ENCODE measurements at places on chromosomes 3 and 15.

DNA sequence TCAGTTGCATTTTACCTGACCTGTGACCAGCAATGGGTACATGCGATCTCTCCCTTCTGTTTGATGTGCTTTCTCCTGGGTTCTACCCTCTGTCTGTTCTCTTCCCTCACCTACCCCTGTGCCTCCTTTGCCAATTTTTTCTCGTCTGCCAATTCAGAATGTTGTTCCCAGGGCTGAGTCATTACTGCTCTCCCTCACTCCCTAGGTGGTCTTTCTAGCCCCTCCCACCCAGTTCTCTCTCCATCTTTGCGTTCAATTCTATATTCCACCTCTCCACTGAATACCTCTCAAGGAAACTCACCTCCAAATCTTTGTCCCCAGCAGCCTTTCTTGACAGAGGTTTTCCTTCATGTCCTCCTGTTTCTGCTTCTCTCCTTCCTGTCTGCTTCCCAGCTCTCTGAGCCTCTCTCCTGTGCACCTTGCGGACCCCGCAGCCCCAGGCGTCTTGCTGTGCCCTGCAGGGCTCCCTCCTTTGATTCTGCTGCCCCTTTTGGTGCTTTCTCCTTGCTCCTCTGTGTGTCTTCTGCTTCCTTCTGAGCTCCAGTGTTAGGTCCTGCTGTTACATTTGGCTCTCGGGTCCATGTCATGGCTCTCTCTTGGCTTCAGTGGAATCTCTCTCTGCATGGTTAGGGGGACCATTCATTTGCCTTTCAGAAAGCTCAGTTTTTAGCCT lies 398.2 kb upstream of the TPM1 start:
- DNase-seq, result no peak

DNA sequence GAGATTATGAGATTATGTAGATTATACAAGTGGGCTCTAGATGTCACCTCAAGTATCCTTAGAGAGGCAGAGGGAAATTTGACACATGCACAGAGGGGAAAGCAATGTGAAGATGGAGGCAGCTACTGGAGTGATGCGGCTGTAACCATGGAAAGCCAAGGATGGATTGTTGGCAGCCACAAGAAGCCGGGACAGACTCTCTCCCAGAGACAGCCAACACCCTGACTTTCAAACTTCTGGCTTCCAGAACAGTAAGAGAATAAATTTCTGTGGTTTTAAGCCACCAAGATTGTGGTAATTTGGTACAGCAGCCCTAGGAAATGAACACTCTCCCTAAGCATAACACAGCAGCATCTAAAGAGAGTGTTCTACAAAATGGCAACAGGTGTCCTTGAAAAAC lies 34.4 kb upstream of the PRICKLE2 start:
- DNase-seq, result no peak

- no peak for DNase-seq
Observed at GRCh38 chr3:125379483-125379882, 4.4 kb upstream of the ZNF148 start.

DNA sequence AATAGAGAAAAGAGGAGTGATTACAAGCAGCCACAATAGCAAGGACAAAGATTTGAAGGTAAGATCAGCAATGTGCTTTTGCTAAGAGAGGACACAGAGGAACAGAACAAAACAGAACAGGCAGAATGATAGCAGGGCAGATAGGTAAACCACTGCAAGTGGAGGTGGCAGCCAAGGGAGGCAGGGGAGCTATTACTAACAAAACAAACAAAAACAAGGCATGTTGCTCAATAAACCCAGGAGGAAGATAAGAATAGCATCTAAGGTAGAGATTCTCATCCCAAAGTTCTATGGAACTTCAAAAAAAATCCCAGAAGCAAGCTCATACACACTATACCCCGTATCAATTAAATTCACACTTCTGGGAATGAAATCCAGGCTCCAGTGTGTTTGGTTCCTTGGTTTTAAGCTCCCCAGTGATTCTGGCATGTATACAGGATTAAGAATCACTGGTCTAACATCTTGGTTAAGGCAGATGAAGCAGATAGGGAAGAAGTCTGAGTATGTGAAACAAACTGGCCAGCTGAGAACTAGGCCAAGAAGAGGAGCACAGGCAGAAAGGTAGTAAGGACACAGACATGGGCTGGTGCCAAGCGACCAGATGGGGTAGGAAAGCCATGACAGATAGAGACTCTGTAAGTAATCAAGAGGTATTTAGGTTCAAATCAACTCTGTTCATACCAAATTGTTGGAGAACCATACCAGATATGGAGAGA lies 189.2 kb downstream of the DTWD1 start:
- peak; percentile 23 for DNase-seq

- DNase-seq, result no peak
Observed at GRCh38 chr3:168968609-168969008, 694.9 kb downstream of the MECOM start.

DNA sequence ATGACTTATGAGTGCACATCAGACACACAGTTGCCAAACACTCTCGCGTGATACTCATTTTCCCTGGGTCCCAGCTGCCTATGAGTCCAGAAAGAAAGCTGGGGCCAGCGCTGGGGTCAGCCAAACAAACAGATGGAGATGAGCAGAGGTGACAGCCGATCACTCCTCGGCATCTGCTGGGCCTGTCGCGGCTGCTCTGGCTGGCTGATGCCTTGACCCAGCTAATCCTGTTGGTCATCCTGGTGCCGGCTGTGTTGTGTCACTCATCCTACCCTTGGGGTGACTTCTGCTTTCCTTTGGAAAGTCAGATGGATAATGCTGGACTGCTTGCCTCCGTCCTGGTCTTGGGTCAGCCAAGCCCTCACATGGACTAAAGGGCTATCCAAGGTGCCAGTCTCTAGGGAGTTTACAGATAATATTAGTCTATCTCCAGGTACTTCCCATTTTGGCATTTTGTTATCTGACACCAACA lies 105.3 kb upstream of the PDZRN3 start:
- no peak for DNase-seq

DNA sequence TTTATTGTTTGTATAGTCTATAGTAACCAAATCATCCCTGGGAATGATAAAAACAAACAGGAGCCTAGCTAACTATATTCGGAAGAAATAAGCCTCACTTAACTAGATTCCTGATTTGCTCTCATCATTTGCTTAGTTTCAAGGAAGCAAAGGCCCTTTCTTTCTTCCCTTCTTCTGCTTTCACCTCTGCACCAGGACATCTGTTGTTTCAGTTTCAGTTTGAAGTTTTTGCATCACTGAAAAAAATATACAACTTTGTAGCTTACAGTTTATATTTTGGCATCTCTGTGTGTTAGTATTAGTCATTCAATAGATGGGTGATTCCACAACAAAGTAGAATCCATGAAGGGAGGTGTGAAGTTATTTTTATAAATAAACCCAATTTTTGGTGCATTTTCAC lies 113.6 kb upstream of the SNTN start:
- DNase-seq, result no peak

- DNase-seq, result no peak
Observed at GRCh38 chr3:183033746-183034145, 53.4 kb upstream of the DCUN1D1 start.

- peak; percentile 16 for DNase-seq
Observed at GRCh38 chr15:85764649-85765277, 30.0 kb downstream of the KLHL25 start.

DNA sequence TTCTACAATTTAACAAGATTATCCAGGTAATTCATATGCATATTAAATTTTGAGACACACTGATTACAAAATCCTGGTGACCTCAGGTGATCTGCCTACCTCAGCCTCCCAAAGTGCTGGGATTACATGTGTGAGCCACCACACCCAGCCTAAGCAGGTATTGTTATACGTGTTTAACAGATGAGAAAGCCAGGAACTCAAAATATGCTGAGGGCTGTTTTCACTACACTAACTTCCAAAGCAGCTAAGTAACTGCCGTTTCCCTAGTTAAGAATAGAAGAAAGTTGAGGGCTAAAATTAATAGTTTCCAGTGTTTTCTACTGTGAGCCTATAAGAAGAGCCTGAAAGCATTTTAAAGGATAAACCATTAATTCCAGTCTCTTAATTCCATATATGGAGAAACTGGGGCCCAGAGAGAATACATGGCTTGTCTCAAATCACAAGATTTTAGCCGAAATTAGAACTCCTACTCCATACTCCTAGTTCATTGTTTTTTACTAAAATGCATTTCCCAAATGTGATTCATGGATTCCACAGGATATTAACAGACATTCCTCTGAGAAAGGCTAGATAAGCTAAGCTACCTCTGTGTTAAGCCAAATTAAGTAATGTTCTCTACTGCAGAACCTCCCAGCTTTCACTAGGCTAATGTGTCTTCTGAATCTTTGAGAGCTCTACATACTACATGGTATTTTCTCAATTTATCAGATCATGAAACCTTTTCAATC lies 17.0 kb upstream of the AVEN start:
- DNase-seq, result peak; percentile 28

DNA sequence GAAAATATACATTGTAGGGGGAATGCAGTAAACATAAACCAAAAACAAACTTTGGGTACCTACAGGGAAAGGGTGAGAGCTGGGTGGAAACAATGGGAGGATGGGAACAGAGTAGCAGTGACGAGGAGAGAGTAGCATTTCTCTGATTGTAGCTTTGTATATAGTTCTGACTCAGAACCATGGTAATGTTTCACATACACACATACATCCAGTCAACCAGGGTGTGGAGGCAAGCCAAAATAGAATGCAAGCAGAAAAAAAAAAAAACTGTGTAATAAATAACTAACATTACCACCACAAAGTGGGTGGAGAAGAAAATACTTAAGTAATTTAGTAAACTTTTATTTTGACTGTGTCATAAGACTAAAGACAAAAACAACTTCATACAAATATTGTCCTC lies 27.2 kb downstream of the BCL2A1 start:
- DNase-seq, result peak; percentile 57

GRCh38 chr3:128993461-128994172 lies at the start of gene CFAP92:
TSS of gene CFAP92 (minus strand) at chr3:128994076. CDS start at chr3:128993304, 772 bp downstream.
- peak; percentile 87 for DNase-seq

All from epithelial cell of esophagus (primary cell).